T-cell (primary cell): ENCODE measurements at places on chromosomes 4 and X. TPM values are rescaled to one million over a fixed set of nuclear protein-coding genes. Genes with fewer than 3 reads are reported as not detected.

- no peaks in the 10 kb centered on the region for H3K36me3 ChIP-seq
- H3K27ac ChIP-seq = no peak overlapping the region
- no peak overlapping the region for H3K4me3 ChIP-seq
Observed at GRCh38 chr4:31467781-31468180, 747.6 kb downstream of the PCDH7 start.

DNA sequence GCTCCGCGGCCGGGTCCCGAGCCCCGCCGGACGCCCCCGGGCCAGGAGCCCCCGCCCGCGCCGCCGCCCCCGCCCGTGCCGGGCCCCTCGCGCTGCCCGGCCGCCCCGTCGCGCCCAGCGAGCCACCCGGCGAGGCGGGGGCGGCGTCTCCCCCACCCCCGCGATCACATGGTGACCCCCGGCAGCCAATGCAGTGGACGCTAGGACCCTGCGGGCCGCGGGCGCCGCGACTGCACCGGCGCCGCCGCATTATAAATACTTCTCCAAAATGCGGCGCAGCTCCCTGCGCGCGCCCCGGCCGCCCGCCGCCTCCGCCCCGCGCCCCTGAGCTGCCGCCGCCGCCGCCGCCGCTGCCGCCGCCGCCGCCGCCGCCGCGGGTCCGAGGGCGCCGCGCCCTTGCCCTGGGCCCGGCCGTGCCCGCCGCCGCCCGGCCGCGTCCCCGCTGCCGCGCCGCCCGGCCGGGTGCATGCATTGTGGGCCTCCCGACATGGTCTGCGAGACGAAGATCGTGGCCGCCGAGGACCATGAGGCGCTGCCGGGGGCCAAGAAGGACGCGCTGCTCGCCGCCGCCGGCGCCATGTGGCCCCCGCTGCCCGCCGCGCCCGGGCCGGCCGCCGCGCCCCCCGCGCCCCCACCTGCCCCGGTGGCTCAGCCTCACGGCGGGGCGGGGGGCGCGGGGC is at the start of gene NAT8L:
NAT8L (plus strand) TSS at position 282 of the 680 bp plus-strand sequence; CDS start at position 467, 185 bp downstream.
- H3K4me1 ChIP-seq = no peaks in the 10 kb centered on the region
- H3K27me3 ChIP-seq = peaks cover 70% of the 10 kb centered on the region
- no peak within 1 kb of the TSS for H3K4me3 ChIP-seq
- no peak for DNase-seq
- no peaks in the 10 kb centered on the region for H3K36me3 ChIP-seq
- no peak within 1 kb of the TSS for H3K27ac ChIP-seq

DNA sequence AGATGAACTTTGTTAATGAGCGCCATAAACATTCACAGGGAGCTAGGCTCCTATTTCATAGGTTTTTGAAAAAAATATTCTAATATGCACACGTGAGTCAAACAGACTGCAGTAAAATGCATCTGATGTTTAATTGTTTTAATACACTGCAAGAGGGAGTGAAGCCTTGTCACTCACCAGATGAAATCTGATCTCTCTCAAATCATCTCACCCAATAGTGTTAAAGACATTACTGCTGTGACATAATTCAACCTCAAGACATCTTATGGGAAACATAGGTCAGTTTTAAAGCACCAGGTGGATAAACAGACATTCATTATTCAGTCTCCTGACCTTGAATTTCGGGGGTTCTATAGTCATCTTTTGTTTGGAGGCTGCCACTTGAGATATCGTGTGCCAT is 148.3 kb downstream of the MAML3 start:
- H3K4me1 ChIP-seq = no peaks in the 10 kb centered on the region
- DNase-seq = no peak
- no peak overlapping the region for H3K4me3 ChIP-seq
- H3K27me3 ChIP-seq = no peaks in the 10 kb centered on the region

DNA sequence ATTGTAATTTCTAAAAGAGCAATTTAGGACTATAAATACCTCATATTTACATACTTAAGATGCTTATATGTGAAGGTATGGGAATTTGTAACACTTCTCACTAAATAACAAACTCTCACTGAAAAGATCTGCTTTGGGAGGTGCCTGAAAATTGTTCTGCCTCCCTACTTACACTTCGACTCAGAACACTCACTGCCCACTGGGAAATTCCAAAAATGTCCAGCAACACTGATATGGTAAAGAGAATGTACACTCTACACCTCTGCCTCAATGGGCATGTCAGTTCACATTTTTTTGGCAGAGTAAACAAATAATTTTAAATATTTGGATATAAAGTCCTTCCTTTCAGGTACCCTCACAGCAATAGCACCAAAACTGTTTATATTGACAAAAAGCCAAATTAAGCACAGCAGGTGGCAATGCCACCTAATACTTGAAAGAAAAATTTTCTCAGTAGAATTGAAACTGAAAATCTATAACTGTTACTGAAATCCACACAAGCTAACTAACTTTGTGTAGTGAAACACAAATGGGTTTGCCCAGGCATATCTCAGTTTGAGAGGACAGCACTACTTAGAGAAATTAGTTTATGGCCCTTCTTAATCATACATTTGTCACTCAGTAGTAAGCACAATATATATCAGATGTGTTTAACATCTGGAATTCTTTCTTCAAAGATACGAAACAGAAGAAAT is 67.1 kb downstream of the PRDM5 start:
- no peak overlapping the region for H3K4me3 ChIP-seq
- H3K27ac ChIP-seq = no peak overlapping the region
- H3K27me3 ChIP-seq = no peaks in the 10 kb centered on the region

DNA sequence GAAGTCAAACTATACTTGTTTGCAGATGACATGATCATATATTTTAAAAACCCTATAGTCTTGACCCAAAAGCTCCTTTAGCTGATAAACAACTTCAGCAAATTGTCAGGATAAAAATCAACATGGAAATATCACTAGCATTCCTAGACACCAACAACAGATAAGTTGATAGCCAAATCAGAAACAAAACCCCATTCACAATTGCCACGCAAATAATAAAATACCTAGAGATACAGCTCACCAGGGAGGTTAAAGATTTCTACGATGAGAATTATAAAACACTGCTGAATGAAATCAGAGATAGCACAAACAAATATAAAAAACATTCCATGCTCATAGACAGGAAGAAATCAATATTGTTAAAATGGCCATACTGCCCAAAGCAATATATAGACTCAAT is 605.0 kb upstream of the GRIA3 start:
- H3K36me3 ChIP-seq = no peaks in the 10 kb centered on the region
- H3K27ac ChIP-seq = no peak overlapping the region
- no peaks in the 10 kb centered on the region for H3K4me1 ChIP-seq
- no peak overlapping the region for H3K4me3 ChIP-seq

GRCh38 chrX:136251041-136251991 is at the start of gene MAP7D3:
Gene MAP7D3, minus strand, starts transcription at chrX:136251400. Its CDS starts 42 bp downstream, at chrX:136251358.
- no peak within 1 kb of the TSS for H3K27ac ChIP-seq
- no peaks in the 10 kb centered on the region for H3K36me3 ChIP-seq
- H3K4me3 ChIP-seq = peak within 1 kb of the TSS; percentile 47
- H3K4me1 ChIP-seq = peaks cover 11% of the 10 kb centered on the region

- no peak overlapping the region for H3K27ac ChIP-seq
- no peak for DNase-seq
- no peaks in the 10 kb centered on the region for H3K4me1 ChIP-seq
- no peaks in the 10 kb centered on the region for H3K36me3 ChIP-seq
Observed at GRCh38 chr4:94175553-94176261, 32.0 kb upstream of the SMARCAD1 start.

DNA sequence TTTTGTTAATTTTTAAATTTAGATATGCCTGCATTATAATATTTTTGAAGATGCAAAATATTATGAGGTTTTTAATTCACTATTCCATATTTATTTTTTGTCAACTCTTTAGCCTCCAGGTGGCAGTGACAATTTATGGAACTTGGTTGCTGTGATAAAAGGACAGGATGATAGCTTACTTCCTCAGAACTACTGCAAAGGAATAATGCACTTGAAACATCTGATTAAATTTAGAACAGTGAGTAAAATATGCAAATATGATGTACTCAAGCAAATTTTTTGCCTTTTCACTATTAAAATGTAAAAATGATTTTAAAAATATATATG is 45.1 kb downstream of the SPATA4 start:
- H3K36me3 ChIP-seq = no peaks in the 10 kb centered on the region
- no peaks in the 10 kb centered on the region for H3K4me1 ChIP-seq
- H3K4me3 ChIP-seq = no peak overlapping the region
- no peak overlapping the region for H3K27ac ChIP-seq
- no peak for DNase-seq

DNA sequence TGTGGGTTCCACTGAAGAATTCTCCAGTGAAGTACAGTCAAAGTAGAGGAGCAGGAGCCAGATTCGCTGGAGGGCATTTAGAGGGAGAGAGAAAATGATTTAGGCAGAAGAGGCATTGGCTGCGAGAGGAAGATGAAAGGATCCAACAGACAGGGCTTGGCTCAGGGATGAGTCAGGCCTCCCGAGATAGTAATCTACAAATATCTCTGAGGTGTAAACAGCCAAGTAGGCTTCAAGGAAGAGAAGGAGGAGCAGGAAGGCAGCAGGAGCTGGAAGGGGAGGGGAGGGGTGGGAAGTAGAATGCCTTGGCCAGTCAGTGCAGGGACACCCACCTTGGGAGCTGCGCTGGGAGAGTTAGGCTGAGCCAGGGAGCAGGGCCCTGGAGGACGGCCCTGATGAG is 55.5 kb downstream of the PJA1 start:
- no peak overlapping the region for H3K4me3 ChIP-seq
- no peaks in the 10 kb centered on the region for H3K27me3 ChIP-seq
- H3K36me3 ChIP-seq = no peaks in the 10 kb centered on the region
- no peaks in the 10 kb centered on the region for H3K4me1 ChIP-seq
- H3K27ac ChIP-seq = no peak overlapping the region

DNA sequence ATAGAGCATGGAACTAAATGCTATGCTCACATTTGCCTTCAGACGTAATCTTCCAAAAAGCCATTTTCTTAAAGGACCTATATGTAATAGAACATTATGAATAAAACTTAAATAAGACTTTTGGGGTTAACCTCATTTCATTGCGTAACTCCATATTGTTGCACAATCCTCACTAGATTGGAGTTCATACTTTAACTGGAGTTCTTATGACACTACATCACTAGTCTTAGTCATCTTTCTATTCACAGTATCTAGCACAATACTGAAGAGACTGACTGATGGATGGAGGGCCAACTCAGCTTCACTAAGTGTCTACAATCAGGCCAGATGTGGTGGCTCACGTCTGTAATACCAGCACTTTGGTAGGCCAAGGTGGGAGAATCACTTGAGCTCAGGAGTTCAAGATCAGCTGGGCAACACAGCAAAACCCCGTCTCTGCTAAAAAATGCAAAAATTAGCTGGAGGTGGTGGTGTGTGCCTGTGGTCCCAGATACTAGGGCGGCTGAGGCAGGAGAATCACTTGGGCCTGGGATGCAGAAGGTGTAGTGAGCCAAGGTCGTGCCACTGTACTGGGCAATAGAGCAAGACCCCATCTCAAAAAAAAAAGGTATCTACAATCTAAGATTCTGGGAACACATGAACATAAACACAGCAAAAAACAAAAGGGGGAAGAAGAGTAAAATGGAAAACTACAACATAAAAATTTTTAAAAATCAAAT is 80.8 kb upstream of the MAB21L2 start:
- H3K27me3 ChIP-seq = no peaks in the 10 kb centered on the region
- DNase-seq = no peak
- no peak overlapping the region for H3K4me3 ChIP-seq
- H3K36me3 ChIP-seq = no peaks in the 10 kb centered on the region

GRCh38 chr4:150583287-150584110 is 1.5 kb downstream of the MAB21L2 start:
- H3K27me3 ChIP-seq = no peaks in the 10 kb centered on the region
- H3K36me3 ChIP-seq = peaks cover 26% of the 10 kb centered on the region
- H3K4me1 ChIP-seq = no peaks in the 10 kb centered on the region
- H3K4me3 ChIP-seq = no peak overlapping the region
- no peak overlapping the region for H3K27ac ChIP-seq
- no peak for DNase-seq

- H3K4me3 ChIP-seq = no peak overlapping the region
- H3K4me1 ChIP-seq = no peaks in the 10 kb centered on the region
- no peak overlapping the region for H3K27ac ChIP-seq
- H3K27me3 ChIP-seq = peaks cover 2% of the 10 kb centered on the region
- H3K36me3 ChIP-seq = no peaks in the 10 kb centered on the region
Observed at GRCh38 chr4:112793033-112793432, 156.1 kb downstream of the LARP7 start.

- DNase-seq = no peak
- H3K4me3 ChIP-seq = peak overlapping the region; percentile 26
- no peak overlapping the region for H3K27ac ChIP-seq
- no peaks in the 10 kb centered on the region for H3K27me3 ChIP-seq
- H3K36me3 ChIP-seq = no peaks in the 10 kb centered on the region
Observed at GRCh38 chrX:131783555-131784308, 239.4 kb upstream of the STK26 start.

GRCh38 chr4:85642356-85643100 is 167.6 kb downstream of the ARHGAP24 start:
- H3K27me3 ChIP-seq = no peaks in the 10 kb centered on the region
- no peak overlapping the region for H3K4me3 ChIP-seq
- H3K4me1 ChIP-seq = no peaks in the 10 kb centered on the region
- no peak for DNase-seq
- no peaks in the 10 kb centered on the region for H3K36me3 ChIP-seq

The TCEAL5 gene
- not detected for total RNA-seq

The KIT gene
- 5.4 TPM for total RNA-seq

The SPACA5B gene
- not detected for total RNA-seq

The SOWAHB gene
- 0.09 TPM for total RNA-seq

The TMPRSS11B gene
- not detected for total RNA-seq
